ENCODE measurements at places on chromosomes 2 and 18. TPM values are rescaled to one million over a fixed set of nuclear protein-coding genes. Genes with fewer than 3 reads are reported as not detected.

The CHRNG gene
- total RNA-seq = not detected

The FAM124B gene
- 139 TPM for total RNA-seq

The TXNDC2 gene
- total RNA-seq = not detected

The CD8B2 gene
- total RNA-seq = not detected

The SPHKAP gene
- not detected for total RNA-seq

The SIGLEC15 gene
- total RNA-seq = not detected

The CRIM1 gene
- total RNA-seq = 765 TPM

The DNAH6 gene
- total RNA-seq = under 0.01 TPM

The CREG2 gene
- 1.4 TPM for total RNA-seq

The CFAP65 gene
- total RNA-seq = not detected

The SKOR2 gene
- total RNA-seq = not detected

The INPP1 gene
- 14.5 TPM for total RNA-seq

The POTEC gene
- total RNA-seq = not detected

The DSG2 gene
- total RNA-seq = 9.7 TPM

The RAB6C gene
- not detected for total RNA-seq

The ANKRD30BL gene
- not detected for total RNA-seq

The TMEM163 gene
- 0.09 TPM for total RNA-seq

The AKAIN1 gene
- total RNA-seq = not detected

The TUBB8B gene
- total RNA-seq = 0.14 TPM

The ASAP2 gene
- 59.6 TPM for total RNA-seq

The SERPINB11 gene
- total RNA-seq = not detected

The HOXD8 gene
- 30.3 TPM for total RNA-seq

The FHL2 gene
- total RNA-seq = 56.4 TPM

The LRRTM1 gene
- not detected for total RNA-seq

The TDRD15 gene
- total RNA-seq = not detected

The PRPF40A gene
- total RNA-seq = 159 TPM

The INPP5D gene
- total RNA-seq = 45.3 TPM

The NYAP2 gene
- total RNA-seq = not detected

The RAB12 gene
- 75.4 TPM for total RNA-seq

The DSG1 gene
- not detected for total RNA-seq

The CFC1 gene
- not detected for total RNA-seq

The SCN9A gene
- total RNA-seq = 0.56 TPM

The SYT4 gene
- not detected for total RNA-seq

The ZBTB7C gene
- total RNA-seq = under 0.01 TPM
